ENCODE measurements at places on chromosomes 1 and 21.

DNA sequence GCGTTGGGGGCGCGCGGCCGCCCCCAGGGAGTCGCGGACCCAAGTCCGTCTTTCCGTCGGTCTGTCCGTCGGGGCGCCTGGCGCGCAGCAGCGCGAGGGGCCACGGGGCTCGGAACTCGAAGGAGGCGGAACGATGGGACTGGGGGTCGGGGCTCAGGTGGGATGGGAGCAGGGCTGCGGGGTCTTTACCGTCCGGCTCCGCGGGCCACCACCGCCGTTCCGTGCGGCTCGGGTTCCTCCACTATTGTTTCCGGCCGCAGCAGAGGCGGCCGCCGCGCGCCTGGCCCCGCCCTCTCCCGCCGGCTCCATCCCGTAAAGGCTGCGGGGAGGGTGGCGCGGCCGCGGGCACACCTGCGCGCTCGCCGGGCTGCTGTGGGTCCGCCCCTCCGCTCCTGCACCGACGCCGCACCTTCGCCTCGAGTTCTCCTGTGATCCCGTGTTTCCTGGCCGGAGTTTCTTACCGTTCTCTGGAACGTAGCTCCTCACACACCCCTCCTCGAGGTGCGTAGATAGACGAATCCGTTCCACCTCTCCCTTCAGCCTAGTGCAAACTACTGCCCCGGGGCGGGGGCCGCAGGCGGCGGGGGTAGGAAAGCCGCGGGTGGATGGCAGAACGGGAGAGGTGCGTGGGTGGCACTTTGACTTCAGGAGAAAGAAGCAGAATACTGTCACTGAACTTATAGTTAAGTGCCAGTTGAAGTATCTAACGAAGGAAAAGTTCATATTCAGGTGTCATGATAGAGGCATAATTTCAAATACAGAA lies at the start of gene C21orf91:
C21orf91 (minus strand) TSS at position 243 of the 763 bp plus-strand sequence. CDS start 1,038 bp downstream, outside the sequence.
- peak; percentile 62 for DNase-seq

- DNase-seq = no peak
Measured at GRCh38 chr1:1358433-1359271, at the start of gene MXRA8. Gene MXRA8, minus strand, starts transcription at chr1:1358555. Its CDS starts 51 bp downstream, at chr1:1358504.

DNA sequence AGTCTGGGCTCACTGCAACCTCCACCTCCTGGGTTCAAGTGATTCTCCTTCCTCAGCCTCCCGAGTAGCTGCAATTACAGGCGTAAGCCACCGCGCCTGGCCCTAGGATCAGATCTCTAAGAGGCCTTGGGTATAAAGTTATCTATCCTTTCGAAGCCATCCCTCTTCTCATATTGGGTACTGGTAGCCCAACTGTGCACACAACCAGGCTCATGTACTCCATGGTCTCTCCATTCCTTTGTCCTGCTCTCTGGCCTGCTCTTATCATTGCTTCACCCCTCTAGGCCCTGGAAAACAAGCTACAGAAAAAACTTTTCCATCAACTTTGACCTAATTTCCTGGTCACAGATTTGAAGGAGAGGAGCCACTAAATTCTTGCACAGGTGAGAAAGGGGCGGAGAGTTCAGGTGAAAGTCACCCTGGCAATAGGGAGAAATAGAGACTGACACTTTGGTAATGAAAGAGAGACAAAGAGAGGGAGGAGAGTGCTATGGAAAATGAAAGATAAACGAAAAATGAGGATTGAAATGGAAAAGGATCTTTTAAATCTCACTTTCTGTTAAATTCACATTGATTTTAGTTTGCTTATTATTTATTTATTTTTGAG lies 6.0 kb downstream of the TXNIP start:
- DNase-seq = no peak

DNA sequence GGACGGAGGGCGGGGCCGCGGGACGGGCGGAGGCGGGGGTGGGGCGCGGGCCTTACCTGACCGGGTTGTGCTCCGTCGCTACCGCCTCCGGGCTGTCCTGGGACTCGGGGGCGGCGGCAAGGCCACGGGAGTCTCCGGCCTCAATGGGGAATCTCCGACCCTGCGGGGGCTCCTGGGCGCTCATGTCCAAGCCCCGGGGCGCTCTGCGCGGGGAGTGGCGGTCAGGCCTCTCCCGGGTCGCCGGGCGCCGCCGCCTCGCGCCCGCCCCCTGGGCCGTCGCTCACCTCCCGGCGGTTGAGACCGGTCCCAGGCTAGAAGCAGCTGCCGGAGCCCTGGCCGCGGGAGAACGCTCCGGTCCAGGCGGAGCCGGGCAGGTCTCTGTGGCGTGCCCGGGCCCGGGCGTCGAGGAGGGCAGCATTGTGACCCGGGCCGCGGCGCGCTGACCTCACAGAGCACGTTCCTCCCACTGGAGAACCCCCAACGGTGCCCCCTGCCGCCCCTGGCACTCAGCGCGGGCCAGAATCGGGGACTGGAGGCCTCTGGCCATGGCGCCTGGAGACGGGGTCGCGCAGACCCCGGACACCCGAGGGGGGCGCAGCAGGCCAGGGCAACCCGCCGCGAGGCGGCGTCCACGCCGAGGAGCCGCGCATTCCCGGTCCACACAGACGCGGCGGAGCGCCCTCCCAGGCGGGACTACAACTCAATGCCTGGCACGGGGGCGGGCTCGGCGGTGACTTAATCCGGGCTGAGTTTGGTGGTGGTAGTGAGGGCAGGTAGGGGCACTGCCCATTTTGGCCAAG lies 411 bp downstream of the FAM229A start:
- DNase-seq = no peak

- DNase-seq = no peak
Measured at GRCh38 chr1:184826001-184826400, 71.3 kb upstream of the EDEM3 start.

DNA sequence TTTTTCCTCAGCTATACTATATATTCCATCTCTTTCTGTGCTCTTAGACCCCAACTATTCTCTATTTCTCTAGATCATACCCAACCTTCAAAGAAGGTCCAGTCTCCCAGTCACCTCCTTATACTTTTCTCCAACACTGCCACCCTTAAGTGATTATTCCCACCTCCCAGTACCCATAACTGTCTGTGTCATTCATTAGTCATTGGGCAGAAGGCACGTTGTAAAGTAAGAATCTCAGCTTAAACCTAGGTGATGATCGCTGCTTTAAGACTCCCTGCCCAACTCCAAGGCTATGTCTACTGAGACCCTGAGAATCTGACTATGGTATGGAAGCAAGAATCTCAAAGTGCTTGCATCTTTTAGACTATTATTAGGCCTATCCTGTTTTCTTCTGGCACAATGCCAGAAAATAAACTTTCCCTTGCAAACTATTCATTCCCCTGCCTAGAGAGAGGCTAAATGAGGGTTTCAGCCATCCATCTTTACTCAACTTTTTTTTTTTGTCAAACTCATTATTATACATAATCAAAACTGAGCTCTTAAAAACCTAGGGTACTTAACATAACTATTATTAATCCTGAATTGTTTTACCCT lies 174.3 kb upstream of the DPT start:
- DNase-seq = no peak

DNA sequence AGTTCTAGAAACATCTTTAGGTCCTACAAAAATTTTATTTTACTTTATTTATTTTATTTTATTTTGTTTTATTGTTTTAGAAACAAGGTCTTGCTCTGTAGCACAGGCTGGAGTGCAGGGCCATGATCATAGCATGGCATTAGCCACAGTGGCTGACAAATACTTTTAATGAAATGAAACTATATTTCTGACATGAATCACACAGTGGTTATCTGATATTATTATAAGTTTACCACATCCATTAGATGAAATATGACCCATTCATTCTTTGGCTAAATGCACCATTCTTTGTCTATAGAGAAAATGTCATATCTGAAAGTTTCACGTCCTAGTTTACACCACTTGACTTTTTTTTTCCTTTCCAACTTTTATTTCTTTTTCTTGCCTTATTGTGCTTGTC lies 613.4 kb upstream of the ADAMTS5 start:
- DNase-seq = no peak

GRCh38 chr1:177914603-177915002 lies 55.3 kb downstream of the SEC16B start:
- no peak for DNase-seq

DNA sequence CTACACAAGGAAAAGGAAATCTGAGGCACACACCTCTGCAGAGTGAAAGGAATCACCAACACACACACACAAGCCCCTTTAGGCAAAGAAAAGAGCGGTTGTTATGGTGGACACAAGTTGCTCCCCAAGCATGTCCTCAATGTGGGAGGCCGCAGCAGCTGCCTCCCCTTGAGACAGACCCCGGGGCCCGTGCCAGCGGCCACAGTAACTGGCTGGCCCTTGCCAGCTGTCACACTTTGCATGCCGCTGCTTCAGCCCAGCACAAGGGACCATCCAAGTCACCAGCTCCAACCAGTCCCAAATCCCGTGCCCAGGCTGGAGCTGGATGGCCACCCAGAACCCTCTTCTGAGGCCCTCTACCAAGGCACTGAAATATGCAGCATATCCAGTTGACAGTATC lies 2.9 kb upstream of the OLIG1 start:
- no peak for DNase-seq

DNA sequence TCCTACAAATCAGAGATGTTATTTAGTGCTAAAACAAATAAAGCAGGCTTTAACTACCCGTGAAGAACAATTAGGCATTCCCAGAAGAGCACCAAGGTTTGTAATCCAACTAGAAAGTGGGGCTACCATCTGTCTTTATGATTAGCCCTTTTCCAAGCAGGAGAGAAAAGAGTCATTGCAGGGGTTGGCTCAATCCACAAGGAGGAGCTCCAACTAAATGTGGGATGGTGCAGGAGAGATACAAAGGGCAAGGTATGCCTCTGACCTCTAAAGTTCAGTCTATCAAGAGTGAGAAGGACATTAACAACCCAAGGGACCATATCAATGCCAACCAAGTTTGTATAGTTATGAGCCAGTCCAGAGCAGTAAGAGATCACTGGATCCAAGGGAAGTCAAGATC lies 382.7 kb upstream of the DUSP10 start:
- peak; percentile 66 for DNase-seq

- no peak for DNase-seq
Measured at GRCh38 chr1:64135462-64136223, 67.8 kb upstream of the UBE2U start.

- DNase-seq = no peak
Measured at GRCh38 chr1:48869116-48869893, 92.6 kb upstream of the BEND5 start.

- DNase-seq = no peak
Measured at GRCh38 chr1:41341365-41341683, 19.9 kb upstream of the FOXO6 start.

- DNase-seq = no peak
Measured at GRCh38 chr1:102535829-102536505, 539.2 kb upstream of the OLFM3 start.

DNA sequence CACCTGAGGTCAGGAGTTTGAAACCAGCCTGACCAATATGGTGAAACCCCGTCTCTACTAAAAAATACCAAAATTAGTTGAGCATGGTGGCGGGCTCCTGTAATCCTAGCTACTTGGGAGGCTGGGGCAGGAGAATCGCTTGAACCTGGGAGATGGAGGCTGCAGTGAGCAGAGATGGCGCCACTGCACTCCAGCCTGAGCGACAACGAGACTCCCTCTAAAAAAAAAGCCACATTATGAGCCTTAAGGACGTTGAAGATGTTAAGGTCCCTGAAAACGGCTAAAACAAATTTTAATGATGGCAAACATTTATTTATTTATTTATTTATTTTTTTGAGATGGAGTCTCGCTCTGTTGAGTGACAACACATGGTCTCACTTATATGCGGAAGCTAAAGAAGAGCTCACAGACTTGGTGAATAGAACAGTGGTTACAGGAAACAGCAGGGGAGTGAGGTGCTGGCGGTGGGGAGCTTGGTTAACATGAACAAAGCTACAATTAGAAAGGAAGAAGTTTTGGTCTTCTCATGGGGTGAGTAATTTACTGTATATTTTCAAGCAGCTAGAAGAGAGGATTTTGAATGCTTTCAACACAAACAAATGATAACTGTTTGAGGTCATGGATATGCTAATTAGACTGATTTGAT lies 47.1 kb downstream of the TCP10L start:
- DNase-seq = no peak

DNA sequence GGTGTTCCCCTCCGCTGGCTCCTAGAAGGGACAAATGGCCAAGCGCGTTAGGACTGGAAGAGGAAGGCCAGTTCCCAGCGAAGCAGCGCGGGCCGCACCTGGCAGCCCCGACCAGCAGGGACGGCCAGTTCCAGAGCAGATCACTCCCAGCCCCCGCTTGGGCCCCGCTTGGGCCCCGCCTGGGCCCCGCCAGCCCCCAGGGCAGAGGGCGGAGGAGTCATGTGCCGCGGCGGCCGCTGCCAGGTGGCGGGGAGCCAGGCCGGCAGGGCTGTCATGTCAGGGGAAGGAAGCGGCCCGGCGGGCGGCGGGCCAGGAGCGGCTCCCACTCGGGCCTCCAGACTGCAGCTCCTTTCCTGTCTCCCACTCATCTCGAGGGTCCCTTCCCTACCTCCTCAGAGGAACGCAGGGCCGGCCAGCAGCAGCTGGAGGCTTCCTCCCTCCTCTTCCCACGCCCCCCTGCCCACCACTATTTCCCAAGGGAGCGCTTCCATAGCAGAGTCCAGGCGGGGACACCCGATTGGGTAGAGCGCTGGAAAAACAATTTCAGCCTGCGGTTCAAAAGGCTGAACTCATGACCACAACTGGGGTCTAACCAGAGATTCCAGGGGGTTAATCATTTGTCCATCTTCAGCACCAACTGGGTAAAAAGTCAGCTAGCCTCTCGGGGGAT lies 16.5 kb downstream of the ZNF697 start:
- DNase-seq = no peak

DNA sequence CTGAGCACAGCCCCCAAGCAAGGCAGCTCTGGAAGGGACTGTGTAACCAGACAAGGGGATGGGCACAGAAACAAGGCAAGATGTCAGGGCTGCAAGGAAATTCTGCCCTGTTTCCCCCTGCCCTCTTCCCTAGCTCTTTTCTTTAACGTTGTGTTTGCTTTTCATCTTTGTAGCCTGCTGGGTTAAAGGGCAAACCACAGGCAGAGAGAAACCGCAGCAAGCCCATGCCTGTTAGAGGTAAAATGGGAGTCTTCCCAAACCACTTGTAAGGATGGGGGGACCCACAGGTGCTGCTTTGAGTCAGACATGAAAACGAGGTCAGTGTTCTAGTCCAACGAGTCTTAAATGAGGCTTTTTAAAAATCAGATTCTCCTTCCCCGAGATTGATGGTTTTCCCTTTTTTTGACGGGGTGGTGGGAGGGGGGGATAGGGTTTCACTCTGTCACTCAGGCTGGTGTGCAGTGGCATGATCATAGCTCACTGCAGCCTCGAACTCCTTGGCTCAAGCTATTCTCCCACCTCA lies 13.3 kb downstream of the TGFBR3 start:
- DNase-seq = no peak

GRCh38 chr1:66787641-66788040 lies 13.4 kb downstream of the INSL5 start:
- no peak for DNase-seq

- no peak for DNase-seq
Measured at GRCh38 chr1:1345384-1345783, 3.8 kb downstream of the DVL1 start.
